Sigmoid colon (tissue), 7 donors: ENCODE measurements at places on chromosomes 1 and 21. TPM values are rescaled to one million over a fixed set of nuclear protein-coding genes. Genes with fewer than 3 reads are reported as not detected.

DNA sequence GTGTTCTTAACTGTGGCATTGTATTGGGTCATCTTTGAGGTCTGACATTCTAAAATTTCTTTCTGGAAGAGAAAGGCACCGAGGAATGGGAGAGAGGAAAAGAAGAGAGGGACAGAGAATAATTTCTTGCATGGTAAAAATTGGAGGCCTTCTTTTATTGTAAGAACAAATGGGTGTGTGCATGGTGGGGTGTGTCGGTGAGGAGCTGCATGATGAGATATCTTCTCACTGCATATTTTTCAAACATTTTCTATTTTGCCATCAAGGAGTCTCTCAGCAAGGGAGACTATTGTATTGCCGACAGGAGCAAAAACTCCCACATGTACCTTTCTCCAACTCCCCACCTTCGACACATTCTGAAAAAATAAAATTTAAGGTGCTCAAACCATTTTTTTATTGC is 6.5 kb upstream of the CTSE start:
- no peak for DNase-seq

DNA sequence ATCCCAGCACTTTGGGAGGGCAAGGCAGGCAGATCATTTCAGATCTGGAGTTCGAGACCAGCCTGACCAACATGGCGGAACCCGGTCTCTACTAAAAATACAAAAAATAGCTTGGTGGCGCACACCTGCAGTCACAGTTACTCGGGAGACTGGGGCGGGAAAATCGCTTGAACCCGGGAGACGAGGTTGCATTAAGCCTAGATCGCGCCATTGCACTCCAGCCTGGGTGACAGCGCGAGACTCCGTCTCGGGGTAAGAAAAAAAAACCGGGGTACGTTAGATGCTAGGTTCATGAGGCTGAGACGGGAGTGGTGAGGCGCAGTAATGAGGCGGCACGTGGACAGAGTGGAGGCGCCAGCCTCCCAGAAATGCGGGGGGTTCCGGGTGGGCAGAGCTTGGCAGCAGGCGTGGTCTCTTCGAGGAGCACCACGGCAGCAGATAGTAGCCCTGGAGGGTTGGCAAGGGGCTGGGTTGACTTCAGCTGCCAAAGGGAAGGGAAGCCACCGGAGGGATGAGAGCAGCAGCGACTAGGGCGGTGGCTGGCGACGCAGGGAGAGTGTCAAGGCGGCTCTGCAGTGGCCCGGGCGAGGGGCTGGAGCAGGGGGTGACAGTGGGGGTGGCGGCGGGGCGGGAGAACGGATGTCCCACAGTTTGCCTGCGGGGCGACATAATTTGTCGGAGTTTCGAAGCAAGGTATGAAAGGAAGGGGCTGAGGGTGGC is 832 bp downstream of the MRPL20 start:
- DNase-seq: no peak

DNA sequence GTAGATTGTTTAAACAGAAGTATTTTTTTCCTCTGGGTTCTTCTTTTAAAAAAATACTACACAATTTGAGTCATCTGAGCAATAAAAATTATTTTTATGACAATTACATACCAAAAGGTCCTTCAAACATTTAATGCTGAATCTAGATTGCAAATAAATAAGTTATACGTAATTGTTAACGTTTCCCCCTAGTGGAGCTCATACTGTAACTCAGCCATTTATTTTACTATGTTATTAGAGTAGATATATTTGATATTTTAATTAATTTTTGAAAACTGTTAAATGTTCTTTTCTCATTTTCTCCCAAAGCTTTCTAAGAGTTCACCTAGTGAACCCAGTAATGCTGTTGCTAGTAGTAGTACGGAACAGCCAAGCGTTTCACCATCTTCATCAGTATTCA is 33.5 kb downstream of the ZMYM1 start:
- DNase-seq: no peak

GRCh38 chr1:65114322-65114721 is 33.7 kb upstream of the AK4 start:
- peak; percentile 70 for DNase-seq

- no peak for DNase-seq
These were observed 35.9 kb upstream of the ZFP69B start for GRCh38 chr1:40414331-40414730.

The SPATA6 gene
- total RNA-seq: 17.6 TPM

- DNase-seq: no peak
These were observed 32.9 kb downstream of the ARHGEF10L start for GRCh38 chr1:17572264-17572985.

DNA sequence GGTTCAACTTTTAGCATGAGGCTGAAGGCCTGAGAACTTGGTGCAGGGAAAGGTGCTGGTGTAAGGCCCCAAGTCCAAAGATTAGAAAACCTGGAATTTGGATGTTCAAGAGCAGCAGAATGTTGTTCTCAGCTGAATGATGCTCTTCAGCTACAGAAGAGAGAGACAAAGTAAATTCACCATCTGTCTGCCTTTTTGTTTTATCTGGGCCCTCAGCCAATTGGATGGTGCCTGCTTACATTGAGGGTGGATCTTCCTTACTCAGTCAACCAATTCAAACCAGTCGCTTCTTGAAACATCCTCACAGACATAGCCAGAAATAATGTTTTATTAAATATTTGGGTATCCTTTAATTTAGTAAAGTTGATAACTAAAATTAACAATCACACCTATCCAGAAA is 748.2 kb upstream of the ADAMTS5 start:
- DNase-seq: no peak

GRCh38 chr1:235996048-235996785 is 68.7 kb downstream of the NID1 start:
- no peak for DNase-seq
